ENCODE measurements at places on chromosomes 12 and 14.

- no peak for DNase-seq
Observed at GRCh38 chr14:51298895-51299294, 58.8 kb downstream of the TMX1 start.

GRCh38 chr12:2194060-2194459 lies 141.3 kb downstream of the CACNA1C start:
- DNase-seq: no peak

GRCh38 chr12:98416845-98417244 lies 98.5 kb upstream of the TMPO start:
- DNase-seq: no peak

- DNase-seq: no peak
Observed at GRCh38 chr12:63362166-63362565, 211.2 kb upstream of the AVPR1A start.
